ENCODE measurements at places on chromosomes 4 and X.
A peak's percentile ranks its signal among the peaks of the same experiment; 100 is the strongest.

DNA sequence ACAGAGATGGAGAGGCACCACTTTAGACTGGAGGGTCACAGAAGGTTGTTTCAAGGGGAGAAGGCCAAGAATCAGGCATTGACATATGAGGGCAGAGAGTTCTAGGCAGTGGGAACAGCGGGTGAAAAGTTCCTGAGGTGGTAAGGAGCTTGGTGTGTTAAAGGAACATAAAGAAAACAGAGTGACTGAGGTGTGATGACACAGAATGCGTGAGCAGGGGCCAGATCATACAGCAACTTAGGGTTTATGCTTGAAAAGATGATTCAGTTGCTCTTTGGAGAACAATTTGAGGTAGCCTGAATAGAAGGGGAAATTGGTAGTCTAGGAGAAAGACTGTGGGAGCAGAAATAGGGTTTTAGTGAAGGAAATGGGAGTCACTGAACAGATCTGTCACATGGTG is 179.2 kb downstream of the AMELX start:
- no peak for DNase-seq

DNA sequence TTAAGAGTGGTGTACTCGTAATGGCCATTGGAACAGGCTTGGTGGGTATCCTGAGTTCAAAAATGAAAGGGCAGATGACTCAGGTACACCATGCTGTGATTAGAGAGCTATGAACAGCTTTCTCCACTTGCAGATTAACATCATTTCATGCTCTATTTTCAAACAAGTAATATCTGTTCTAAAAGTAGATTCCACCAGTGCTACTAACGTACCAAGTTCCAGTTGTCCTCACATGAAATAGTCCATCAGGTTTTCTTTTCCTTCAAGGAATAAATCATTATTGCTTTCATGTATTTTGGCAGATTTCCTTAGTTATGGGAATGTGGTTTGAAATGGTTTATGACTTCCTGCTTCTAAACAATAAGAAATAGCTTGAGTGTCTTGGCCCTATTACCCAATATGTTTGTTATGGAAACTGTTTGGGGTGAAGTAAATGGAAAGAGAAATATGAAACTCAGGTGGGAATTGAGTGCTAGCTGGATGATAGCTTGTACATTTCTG is 49.9 kb downstream of the PCDH7 start:
- DNase-seq = no peak

- no peak for DNase-seq
These were observed 92.4 kb downstream of the SLITRK2 start for GRCh38 chrX:145910017-145910416.

DNA sequence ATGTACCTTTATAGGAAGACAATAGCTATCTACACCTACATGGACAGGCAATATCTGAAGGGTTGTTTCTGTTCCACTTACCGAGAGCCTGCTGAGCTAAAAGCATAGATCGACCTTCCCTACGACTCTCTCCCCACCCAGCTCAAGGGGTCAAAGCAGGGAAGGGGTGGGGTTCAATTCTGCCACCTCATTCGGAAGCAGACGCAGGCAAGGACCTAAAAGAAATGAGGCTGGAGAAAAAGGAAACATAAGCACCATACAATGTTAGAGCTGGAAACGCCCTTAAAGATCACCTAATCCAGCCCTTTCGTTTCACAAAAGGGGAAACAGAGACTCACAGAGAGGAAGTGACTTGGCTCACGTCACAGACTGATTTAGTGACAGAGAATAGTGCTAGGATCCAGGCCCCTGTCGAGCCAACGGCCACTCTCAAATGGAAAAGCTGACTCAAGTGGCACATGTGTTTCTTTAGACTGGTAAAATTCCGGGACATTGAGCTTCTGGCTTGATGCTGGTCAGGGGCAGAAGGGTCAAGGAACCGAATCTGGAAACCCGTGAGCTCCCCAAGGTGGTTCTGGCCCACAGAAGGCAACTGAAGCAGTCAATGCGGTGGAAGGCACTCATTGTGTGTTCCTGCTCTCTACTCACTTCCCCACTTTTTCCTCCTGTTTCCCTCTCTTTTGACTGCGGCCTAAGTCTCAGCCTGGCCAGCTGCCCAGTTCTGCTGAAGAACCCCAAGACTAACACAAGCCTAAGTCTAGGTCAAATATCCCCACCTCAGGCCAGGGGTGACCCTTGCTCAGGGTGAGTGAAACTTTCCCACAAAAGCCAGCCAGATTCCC is 7.5 kb downstream of the SEPTIN6 start:
- DNase-seq = no peak

- no peak for DNase-seq
These were observed 73.9 kb upstream of the DIPK2B start for GRCh38 chrX:45274576-45274975.

DNA sequence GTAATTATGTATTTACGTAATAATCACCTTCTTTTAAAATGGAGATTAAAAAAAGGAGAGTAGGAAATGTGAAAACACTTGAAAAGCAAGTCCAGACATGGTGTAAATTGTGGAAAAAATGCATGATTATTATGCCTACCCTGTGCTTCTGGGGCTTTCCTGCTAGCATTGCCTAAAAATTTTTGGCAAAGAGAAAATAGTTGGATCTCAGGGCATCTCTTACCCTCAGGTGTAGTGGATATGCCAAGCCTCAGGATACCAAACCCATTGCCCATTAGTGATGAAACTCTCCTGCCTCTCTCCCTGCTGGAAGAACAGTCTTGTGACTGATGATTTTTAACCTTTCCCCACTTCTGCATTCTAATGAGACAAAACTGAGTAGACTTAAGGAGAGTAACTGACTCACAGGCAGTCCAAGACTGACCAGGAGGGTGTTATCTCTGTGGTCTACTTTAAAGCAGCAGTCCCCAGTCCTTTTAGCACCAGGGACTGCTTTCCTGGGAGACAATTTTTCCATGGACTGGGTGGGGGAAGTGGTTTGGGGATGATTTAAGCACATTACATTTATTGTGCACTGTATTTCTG is 174.6 kb downstream of the ZNF330 start:
- no peak for DNase-seq

DNA sequence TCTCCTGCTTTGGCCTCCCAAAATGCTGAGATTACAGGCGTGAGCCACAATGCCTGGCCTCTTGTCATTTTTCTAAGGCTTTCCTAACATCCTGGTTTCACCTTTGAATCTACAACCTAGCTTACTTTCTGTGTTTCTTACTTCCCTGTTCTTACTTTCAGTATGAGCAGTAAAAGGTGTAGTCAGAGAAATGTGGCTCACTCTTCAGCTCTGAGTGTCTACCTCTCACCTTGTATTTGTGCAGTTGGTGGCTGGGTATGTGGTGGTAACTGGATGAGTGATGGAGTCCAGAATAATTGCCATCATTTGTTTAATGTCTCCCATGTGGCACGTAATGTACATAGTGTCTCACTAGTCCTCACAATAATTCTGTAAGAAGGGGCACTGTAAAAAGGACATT is 19.1 kb upstream of the CXCL11 start:
- DNase-seq = no peak

DNA sequence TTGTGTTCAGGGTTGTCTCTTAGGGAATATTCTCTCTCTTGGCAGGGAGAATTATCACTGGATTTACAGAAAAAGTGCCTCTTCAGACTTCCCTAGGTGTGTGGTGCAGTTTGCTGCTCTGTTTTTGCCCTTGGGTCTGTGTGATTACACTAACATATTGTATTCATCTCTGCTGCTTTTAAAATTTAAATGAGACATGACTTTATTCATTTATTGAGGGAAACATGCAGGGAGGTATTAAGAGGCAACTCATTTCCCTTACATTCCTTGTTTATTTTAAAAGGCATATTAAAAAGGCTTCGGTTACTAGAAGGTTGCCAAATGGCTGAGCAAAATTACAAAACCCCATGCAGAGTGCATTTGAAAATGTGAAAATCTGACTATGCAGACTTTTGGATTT is 135.1 kb upstream of the GEMIN8 start:
- no peak for DNase-seq

GRCh38 chr4:7487502-7487901 is 52.8 kb upstream of the PSAPL1 start:
- no peak for DNase-seq

GRCh38 chr4:132593717-132594400 is 555.2 kb upstream of the PCDH10 start:
- DNase-seq = no peak

GRCh38 chrX:13428053-13428786 is 108.4 kb upstream of the ATXN3L start:
- DNase-seq = no peak

- no peak for DNase-seq
These were observed 23.3 kb downstream of the F8A3 start for GRCh38 chrX:155434906-155435743.

DNA sequence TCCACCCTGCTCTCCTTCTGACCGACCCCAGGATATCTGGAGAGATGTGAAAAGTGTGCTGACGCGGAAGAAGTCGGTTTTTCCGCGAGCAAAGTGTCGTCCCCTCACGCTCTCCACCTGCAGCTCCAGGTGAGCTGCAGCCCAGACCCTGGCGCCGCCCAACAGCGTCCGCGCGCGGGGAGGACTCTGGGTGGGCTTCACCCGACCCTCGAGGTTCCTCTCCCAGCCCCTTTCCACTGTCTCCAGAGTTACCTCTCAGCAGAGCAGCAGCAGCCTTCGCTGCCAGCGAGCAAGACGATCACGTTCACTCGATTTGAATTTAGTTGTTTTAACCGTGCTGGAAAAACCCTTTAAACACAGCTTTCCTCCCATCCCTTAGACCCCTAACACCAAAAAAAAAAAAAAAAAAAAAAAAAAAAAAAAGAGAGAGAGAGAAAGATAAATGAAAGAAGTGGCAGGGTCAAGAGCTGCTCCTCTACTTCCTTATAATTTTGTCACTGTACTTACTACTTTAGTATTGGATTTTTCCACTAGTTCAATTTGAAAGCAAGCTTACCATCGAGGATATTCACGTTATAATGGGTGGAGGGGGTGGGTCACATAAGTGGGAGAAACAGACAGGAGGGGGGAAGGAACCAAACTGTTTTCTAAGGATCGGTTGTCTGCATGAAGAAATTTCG is 758 bp upstream of the NR3C2 start:
- no peak for DNase-seq

DNA sequence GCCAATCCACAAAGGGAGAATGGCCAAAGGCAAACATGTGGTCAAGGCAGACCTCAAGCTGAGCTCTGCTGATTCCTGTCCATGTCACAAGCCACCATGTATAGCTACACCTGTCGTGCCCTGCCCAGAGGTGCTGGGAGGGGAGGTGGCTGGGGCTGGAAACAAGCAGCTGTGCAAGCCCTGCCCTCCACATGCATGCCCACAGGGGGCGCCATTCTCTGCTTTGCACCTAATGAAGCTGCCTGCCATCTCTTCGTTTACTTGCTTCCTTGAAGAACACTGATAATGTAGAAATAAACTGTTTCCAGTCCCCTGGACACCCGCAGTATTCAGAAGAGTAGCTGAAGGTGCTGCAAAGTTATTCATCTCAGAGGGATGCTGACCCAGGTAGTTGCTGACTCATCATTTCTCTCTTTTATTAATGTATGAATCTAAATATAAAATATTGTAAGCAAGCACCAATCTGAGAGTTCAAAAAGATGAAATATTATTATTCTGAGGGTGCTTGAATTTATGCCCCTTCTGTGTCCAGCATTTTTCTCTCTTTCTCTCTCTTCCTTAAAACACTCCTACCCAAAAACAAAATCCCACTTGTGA is 278.6 kb downstream of the ADGRA3 start:
- DNase-seq = peak; percentile 17

GRCh38 chrX:129577473-129577872 is 37.4 kb downstream of the OCRL start:
- no peak for DNase-seq

DNA sequence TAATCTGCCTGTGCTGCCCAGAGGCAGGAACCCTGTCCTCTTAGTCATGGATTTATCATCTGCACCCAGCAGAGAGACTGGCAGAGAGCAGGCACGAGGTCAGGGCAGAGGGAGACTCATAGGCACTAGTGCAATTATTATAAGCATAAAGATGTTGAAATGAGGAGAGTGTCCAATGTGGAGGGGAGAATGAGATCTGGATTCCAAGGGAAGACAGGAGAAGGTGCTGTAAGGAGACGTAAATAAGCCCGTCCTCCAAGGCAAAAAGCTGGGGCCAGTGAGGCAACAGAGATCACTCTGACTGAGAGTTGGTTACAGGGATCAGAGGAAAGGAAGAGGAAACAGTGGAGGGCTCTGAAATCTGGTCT is 406.2 kb downstream of the MAPK10 start:
- no peak for DNase-seq

- no peak for DNase-seq
These were observed 29.9 kb downstream of the ZDHHC9 start for GRCh38 chrX:129813662-129814368.

GRCh38 chr4:37758226-37758625 is 68.3 kb upstream of the PGM2 start:
- DNase-seq = no peak

DNA sequence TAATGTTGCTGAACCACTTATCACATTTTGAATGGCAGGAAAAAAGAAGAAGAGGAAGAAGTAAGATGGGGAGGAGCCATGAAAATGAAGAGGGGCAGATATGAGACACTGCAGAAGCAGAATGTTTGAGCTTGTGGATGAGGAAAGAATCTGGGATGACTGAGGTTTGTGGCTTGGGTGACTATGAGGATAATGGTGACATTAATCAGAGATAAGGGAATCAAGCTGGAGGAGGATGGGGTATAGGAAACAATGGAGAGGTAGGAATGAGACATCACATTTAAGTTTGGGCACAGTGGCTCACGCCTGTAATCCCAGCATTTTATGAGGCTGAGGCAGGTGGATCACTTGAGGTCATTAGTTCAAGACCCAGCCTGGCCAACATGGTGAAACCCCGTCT is 19.1 kb upstream of the PHF8 start:
- DNase-seq = no peak

- DNase-seq = peak; percentile 18
These were observed 75.1 kb upstream of the USP9X start for GRCh38 chrX:41009850-41010846.

- no peak for DNase-seq
These were observed 164.1 kb upstream of the STS start for GRCh38 chrX:6983207-6983955.

DNA sequence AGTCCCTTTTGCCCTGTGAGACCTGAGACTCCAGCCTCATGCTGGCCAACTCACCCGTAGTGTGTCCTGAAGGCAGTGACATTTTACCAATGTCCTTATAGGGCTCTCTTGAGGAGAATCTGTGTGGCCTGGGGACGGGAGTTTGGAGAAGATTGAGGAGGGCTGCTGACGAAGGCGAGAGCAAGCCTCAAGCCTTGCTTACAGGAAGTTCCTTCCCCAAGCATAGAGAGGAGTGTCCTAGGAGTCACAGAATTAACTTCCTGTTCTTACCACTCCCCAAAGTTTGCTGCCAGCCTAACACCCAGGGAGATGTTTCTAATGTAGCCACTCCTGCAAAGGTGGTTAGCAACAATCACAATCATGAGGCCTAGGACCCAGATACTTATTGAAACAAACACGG is at the start of gene NXF3:
Gene NXF3 (minus strand): TSS at position 202 of the 400 bp plus-strand sequence. CDS start 120 bp downstream, at position 82.
- DNase-seq = no peak

DNA sequence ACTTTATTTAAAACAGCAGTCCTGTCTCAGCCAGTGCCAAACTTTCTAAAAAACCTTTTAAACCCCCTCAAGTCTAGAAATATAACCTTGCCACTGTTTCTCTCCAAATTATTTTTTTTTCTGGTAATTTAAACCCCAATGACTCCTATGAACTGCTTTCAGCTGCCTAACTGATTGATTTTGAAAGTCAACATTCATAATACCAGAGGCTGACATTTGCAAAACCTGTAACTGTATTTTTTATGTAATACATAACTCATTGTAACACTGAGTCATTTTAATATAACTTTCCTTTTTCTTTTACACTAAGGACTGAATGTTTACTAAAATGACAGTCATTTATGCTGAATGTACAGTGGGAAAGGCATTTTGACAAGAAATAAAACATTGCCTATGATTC is 19.1 kb upstream of the EGFL6 start:
- no peak for DNase-seq

Measured in activated CD4-positive, alpha-beta T cell treated with anti-CD3 and anti-CD28 coated beads, Interleukin-2, amount 50 U/mL, for 24 hours (primary cell).